ENCODE measurements at places on chromosomes 11 and 22.

DNA sequence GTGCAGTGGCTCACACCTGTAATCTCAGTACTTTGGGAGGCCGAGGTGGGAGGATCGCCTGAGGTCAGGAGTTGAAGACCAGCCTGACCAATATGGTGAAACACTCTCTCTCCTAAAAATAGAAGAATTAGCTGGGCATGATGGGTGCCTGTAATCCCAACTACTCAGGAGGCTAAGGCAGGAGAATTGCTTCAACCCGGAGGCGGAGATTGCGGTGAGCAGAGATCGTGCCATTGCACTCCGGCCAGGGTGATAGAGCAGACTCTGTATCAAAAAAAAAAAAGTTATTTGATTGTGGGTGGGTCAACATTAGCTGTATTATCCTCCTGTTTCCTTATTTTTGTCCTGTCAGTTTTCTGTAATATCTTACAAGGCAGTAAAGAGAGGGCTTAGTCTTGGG, 11.9 kb upstream of the RFPL1 start:
- DNase-seq: no peak

- DNase-seq: no peak
Observed at GRCh38 chr22:45775569-45776312, 104.1 kb downstream of the ATXN10 start.

DNA sequence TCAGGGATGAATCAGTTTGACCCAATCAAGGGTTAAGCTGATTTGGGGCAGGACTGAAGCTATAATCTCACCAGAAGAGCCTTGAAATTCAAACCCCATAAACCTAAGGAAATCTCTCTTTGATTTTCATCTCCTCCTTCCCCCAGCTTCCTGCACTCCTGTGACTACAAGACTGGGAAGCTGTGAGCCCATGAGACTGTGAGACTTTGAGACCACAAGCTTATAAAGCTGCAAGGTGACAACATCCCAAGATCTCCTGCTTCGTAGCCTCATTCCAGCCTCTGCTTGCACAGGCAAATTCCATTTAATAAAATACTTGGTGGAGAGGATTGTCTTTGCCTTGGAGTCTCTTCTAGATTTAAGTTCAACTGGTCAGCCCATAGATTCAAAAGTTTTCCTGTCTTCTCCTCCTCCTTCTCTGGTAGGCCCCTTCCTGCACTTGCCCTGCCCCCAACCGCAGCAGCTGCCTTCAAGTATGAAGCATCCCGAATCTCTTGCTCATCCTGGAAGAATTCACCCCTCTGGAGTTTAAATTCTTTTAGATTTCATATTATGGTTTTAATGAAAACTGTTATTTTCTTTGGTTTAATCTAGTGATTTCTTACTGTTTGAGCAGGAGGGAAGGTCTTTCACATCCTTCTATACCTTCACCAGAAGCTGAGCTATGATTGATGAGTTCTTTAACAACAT, 42.1 kb downstream of the PAMR1 start:
- DNase-seq: peak; percentile 50

DNA sequence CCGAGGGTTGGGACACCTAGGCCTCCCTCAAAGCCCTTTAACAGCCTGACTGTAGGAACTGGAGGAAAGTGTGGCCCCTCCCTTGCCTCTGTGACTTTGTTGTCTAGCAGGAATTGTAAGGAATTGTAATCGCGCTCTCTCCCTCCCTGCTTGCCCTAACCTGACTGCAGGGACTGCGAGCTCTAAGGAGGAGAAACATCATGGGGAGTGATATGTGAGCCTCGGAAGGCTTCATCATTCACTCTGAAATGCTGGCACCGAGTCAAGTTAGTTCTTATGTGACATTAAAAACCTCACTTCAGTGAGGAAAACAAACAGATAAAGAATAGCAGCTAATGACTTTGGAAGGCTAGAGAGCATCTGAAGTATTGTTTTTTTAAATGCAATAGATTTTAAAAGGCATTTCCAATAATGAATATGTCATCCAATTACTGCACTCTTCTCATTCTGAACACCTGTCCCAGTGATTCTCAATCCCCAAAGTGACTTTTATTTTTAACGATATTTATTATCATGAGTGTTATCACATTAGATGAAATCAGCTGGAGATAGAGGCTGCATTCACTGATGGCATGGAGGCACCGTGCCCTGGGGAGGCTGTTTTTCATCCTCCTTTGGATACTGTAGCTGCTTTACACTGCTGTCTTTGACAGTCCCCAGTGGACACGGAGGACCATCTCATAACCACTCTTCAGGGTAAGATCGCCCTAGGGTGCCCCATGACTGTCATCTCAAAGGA, 58.5 kb upstream of the NTM start:
- DNase-seq: no peak

DNA sequence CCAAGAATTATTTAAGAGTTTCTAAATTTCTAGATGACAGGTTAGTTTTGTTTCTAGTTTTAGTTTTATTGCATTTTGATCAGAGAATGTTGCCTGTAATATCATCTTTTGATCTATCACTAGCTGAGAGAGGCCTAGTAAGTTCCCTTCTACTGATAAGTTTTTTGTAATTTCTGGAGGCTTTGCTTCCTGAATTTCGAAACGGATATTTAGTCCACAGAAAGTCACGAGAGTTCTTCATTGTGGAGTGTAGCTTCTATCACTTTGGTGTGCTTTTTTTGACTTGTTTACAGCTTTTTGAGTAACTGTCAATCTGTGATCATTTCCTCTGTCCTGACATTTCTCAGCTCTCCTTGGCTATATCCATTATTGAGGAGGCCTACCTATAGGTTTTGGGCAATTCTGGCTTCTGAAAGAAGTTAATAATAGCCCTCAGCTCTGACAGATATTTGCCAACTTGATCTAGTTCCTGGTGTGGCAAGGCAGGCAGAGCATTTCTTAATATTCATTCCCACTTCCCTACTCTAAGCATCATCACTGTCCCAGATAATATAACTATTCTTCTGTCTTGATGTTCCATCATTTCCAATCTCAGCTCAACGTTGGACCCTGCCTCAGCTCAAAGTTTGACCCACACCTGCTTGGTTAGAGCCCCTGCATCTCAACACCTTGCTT, 171.3 kb downstream of the BLID start:
- DNase-seq: no peak

DNA sequence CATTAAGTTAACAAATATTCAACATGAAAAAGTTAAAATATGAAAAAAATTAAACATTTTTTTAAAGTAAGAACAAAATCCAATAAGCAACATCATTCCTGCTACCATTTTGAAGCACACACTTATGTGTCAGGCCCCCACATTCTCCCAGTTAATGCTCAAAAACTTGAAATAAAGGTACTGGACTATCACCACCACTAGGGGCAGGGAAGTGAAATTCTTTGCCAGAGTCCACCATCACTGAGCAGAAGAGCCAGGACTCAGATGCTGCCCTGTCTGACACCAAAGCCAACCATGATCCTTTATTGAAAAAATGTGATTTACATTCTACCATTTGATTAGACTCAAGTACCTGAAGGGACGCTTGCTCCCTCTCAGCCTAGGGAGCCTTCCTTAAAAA, 39.1 kb downstream of the PITPNB start:
- DNase-seq: peak; percentile 72

DNA sequence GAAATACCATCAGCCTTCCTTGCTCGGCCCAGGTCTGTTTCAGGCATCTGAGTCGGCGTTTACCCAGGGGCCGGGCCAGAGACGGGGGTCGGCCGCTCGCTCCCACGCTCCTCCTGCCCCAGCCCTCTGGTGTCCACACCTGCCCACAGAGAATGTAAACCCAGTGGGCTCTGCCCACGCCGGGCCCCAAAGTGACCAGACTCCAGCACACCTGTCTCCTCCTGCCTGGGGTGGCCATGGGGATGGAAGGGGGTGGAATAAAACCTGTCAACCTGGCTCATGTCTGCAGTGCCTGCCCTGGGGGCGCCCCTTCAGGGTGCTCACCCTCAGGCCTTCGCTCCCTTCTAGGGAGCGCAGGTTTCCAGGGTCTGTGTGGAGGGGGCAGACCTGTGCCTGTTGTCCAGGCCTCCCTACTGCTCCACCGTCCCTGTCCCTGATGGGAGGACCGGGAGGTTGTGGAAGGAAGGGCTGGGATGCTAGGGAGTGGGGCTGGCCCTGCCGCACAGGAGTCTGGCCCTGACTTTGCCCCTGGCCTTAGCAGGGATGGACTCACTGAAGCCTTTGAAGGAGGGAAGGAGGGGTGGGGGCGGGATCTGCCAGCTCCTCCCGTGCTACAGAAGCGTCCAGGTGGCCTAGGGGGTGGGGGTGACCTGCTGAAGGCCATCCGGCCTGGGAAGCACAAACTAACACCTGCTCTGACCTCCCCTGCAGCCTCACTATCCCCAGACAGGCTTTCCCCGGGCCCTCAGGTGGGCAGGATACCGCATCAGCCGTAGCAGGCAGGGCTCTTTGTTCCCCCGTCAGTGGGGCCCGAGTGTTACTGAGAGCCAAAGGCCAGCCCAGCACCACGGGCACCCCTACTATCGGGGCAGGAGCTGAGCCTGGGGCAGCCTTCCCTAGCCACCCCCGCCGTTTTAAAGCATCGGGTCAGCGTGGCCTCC, 14.7 kb upstream of the ARHGAP8 start:
- no peak for DNase-seq

GRCh38 chr11:108880510-108880909, 215.6 kb downstream of the DDX10 start:
- DNase-seq: peak; percentile 66

DNA sequence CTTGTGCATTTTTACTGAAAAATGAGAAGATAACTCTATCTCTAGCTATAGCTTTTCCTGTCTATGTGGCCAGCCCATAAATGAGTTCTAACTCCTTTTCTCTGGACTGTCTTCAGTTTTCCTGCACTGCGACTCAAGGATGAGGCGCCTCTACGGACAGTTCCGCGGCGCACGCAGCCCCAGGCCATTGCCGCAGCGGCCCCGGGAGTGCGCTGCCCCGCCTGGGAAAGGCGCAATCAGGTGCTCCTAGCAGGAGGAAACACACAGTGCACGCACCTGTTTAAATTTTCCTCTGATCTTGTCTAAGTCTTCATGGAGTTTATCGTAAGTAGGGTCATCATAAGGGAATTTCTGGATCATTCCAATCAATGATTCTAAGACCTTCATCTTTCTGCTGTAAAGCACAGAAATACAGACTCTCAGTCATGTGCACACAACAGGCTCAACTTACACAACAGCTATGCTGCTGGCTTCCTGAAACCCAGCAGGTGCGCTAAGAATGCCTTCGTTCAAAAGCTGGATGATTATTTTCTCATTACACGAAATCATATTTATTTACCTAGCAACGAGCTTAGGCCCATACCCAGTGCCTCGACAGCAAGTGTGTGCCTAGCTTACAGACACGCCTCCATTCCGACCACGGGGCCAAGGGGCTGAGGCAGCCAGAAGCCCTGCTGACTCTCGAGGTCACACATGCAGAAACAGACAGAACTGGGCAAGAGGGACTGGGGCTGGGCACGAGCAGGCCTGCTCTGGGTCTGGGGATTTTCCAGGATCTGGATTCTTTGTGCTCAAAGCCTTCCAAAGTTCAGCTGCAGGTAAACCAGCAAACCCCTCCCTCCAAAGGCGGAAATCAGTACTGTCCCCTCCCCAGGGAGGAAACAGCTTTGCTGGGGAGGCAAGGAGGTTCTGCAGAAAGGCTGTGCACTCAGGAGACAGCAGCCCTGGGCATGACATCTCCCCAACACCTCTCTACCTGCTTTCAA, 7.2 kb downstream of the LTO1 start:
- DNase-seq: no peak

- peak; percentile 23 for DNase-seq
Observed at GRCh38 chr11:132114185-132114584, 743.8 kb downstream of the NTM start.

DNA sequence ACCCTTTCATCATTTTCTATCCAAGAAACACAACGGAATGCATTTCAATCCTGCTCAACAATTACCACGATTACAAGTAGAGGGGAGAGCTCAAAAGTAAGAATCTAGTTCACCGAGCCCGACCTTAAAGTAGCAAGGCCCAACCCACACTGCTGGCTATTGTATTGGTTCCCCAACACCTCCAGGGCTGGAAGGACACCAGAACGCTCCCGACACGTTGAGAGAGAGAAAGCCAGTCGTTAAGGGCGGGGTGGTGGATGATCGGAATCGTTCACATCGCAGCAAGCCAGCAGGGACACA, 690 bp downstream of the CKAP5 start:
- peak; percentile 21 for DNase-seq

DNA sequence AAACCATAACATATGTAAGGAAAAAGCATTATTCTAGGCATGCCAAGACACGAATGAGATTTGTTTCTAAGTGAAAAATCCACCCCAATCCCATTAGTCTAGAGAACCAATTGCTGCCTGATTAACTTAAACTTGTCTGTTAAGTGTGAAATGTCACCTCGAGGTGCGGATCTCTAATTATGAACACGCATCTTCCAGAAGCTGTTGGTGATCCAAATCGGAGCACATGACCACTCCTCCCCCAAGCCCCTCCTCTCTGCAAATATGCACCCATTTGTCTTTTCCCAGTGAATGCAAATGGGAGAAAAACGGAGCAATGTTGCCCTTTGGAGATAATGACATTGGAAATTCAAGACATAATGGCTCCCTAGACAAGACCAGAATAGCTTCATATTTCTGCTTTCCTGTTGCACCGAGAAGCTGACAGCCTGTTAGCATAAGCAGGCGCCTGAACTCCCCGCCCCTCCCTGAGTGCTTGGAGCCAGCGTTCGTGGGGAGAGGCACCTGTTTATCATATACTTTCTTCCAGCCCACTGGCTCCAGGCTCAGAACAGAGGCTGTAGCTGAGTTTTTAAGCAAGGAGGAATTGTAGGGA, 6.0 kb upstream of the FXYD6 start:
- no peak for DNase-seq

DNA sequence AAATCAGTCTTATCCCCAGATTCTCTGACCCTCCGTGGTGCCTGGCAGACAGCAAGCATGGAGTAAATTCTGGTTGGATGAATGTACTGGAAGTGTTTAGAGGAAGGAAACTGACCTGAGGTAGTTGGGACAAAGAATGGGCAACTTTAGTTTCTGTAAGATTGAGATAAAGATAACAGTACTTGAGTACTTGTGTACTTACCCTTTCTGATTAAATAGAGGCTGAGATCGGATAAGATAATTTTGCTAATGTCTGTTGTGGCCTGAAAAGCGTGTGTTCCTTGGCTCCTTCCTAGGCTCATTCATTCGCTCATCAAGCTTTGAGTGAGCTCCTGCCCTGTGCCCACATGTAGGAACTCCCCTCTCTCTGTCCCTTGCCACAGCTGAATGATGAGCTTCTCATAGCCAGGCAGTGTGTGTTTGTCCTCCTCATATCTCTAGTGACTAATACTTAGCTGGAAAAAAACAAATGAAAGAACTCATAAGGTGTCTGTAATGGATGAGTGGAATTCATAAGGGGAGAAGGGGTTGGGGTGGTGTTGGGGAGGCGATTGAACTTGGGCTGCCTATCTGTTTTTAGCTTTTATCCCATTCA, 118.1 kb downstream of the DBX1 start:
- DNase-seq: peak; percentile 39

DNA sequence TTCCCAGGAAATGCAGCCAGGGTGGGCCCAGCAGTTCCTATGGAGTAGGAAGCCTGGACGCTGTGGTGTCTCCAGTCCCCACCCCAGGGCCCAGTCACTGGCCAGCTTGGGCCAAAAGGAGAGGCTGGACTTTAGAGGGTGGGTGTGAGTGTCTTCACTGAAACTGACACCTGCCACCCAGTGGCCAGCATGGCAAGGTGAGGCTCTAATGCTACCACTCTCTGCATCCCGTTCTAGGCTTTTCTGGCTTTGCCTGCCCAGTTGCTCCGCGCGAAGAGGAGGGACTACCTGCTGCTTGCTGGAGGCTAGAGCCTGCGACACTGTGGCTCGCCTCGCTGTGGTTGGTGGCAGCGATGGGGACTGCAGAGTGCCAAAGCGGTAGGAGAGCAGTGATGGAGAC, 35.4 kb downstream of the C22orf42 start:
- DNase-seq: no peak
